ENCODE measurements at places on chromosomes 11 and 22.

DNA sequence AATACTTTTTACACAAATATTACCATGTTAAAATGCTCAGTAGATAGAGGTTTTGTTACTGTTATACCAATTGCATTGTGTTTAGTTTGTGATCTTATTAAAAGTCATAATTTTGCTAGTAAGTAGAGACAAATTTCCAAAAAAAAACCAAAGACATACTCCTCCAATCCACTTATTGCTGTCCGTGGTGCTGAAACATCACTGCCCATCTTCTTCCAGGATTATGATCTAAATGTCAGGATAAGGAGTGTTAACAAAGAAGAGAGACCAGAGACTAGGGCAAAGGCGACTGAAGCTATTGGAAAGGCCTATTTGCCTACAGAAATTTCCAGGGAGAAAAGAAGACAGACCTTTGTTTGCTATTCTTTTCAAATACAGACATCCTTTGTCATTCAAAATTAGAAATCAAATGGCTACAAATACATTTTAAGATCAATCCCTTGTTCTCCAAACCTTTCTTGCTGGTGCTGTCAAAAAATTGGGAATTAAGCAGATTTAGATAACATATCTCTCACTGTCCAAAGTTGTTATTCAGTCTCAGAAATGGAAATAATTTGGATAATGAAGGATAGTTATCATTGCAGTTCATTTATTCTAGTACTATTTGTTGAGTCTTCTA, 199.7 kb downstream of the C11orf91 start:
- no peak for DNase-seq

- DNase-seq, result no peak
These were observed 11.1 kb downstream of the C11orf96 start for GRCh38 chr11:43953521-43953920.

DNA sequence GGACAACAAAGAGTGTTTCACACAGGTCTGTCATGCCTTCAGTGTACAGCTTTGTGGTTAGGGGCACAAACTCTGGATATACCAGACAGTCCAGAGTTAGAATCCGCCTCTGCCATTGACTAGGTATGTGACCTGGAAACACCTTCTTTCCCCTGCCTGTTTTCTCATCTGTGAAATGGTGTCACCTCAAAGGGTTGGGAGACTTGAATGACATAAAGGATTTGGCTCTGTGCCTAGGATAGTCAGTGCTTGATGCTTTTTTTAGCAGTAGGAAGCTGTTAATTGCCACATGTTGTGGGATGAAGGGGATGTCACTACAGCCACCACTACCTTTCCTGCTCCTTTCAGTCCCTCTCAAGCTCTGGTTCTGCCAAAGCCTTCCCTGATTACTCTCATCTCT, 17.4 kb upstream of the LRRC55 start:
- DNase-seq, result no peak

DNA sequence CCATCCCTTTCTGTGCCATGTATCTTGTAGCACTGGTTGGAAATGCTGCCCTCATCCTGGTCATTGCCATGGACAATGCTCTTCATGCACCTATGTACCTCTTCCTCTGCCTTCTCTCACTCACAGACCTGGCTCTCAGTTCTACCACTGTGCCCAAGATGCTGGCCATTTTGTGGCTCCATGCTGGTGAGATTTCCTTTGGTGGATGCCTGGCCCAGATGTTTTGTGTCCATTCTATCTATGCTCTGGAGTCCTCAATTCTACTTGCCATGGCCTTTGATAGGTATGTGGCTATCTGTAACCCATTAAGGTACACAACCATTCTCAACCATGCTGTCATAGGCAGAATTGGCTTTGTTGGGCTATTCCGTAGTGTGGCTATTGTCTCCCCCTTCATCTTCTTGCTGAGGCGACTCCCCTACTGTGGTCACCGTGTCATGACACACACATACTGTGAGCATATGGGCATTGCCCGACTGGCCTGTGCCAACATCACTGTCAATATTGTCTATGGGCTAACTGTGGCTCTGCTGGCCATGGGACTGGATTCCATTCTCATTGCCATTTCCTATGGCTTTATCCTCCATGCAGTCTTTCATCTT, 414 bp downstream of the OR52D1 start:
- no peak for DNase-seq

GRCh38 chr11:102807921-102808320, 10.0 kb upstream of the MMP1 start:
- peak; percentile 17 for DNase-seq

DNA sequence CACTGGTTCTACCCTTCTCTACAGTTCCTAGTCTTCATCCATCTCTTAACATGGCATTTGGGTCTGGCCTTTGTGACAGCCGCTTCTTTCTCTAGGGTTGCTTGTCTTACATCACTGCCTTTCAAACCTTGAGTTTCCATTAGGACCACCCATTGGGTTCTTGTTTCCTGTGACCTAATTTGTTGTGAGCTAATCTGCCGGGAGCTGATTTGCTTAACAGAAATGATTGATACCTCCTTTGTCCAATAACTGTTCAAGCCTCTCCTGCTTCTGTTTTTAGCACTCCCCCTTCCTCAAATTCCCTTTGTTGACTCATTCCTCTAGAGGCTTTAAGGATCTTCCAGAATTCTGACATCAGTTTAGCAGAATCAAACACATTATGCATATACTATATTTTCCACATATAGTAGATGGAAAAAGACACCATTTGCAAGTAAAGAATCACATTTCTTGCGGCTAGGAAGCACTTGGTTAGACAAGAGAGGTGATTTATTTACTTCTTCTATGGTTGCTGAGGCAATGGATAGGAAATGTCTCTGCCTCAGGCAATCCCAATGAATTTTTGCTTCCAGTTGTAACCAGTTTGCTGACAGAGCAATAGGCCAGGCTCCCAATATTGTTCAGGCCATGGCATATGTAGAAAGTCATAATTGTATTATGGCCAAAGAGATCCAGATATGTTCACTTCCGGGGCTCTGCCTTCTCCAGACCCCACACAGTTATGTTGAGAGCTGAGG, 130.7 kb downstream of the SNX19 start:
- no peak for DNase-seq

DNA sequence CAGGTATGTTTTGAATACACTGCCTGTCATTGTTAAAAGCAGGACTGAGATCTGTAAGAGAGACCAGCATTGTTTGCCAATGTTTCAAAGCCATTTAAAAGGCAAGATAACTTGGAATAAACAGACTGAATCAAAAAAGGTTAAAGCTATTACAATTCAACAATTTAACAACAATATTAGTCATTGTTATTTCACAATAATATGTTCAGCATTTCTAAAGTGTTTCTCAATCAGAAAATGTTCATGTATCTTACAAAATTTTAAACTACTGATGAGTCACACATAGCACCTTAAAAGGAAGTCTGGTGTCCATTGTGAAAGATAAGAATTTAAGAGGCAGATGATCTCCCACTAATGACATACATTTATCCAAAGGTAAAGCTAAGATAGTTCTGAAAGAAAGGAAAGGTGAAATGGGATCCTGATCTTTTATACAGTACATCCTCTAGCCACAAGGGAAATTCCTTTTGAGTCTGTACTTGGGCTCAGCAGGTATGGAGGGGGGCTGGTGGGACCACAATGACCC, 79.7 kb downstream of the MAML2 start:
- no peak for DNase-seq

GRCh38 chr11:110373051-110373702, 56.6 kb upstream of the FDX1 start:
- no peak for DNase-seq

DNA sequence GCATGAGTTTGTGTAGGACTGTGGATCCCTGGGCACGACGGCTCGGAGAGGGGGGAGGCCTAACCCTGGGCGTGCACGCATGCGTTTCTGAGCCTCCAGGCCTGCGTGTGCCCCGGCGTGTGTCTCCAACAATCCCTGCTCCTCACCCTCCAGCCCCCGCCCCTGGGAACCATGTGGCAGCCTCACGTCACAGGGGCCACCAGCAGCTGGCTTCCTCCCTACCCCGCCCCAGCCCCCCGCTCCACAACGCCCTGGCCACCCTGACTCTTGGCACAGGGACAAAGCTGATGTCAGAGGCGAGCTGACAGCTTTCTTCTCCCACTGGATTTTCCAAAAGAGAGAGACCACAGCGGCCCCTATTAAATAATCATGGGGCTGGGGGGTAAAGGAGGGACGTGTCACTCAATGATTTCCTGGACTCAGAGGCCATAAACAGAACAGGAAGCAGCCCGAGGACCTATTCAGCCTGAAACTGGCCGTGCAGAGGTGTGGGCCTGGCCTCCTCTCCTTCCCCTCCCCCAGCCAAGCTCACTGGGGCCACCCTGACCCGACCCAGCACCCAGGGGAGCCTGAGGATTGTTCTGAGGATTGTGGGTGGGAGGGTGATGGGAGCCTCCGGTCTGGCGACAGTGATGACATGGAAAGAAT, 6.8 kb upstream of the LIF start:
- DNase-seq, result no peak

DNA sequence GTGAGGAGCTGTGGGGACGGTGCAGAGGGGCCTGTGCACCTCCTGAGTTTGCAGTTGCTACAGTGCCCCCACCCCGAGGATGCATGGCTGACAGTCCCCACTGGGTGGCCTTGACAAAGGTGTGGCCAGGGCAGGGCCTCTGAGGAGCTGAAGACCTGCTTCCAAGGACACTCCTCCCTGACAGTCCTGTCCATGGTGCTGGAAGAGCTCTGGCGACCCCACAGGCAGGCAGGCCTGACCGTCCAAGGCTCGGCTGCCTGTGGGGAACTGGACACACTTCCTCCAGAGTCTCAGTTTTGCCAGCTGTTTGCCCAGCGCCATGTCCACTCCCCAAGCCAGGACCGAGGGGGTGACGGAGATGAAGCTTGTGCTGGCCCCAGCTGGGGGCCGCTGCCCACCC, 32.7 kb downstream of the BRSK2 start:
- no peak for DNase-seq

- DNase-seq, result no peak
These were observed 590.8 kb downstream of the SOX6 start for GRCh38 chr11:15765530-15765929.

DNA sequence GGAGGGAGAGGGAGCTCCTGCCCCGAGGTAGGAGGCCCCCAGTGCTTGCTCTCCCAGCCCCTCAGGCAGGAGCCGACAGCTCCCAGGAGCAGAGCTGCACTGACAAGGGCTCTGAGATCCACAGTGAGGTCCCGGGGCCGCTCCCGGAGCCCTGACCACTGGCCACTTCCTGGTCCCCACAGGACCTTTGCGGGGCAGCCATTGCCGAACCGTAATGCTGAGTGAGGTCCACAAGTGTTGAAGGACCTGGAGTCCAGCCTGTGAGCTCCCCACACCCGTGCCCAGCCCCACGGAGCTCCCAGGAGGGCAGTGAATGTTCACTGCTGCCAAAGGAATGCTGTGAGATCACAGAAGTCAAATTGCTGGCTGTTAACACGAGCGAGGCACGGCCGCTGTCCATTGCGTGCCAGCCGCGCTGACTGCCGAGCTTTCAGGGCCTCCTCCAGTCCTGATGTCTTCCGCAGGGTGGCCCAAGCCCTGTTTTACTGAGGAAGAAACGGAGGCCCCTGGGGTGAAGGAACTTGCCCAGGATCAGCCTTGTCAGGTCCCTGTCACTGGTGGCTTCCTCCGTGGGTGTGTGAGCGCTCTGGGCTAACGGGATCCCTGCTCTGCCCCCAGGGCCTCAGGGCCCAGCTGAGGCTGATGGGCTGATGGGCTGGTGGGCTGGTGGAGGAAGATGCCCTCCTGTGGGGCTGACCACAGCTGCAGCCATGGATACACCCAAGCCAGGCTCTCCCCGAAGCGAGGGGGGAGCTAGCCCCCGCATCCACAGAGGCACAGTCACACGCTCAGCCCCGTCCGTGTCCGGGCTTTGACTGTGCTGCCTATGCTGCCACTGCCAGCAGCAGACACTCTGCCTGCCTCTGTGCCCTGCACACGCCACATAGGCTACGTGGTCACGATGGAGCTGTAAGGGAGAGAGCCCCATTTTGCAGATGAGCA, 70.8 kb downstream of the WNT7B start:
- no peak for DNase-seq

DNA sequence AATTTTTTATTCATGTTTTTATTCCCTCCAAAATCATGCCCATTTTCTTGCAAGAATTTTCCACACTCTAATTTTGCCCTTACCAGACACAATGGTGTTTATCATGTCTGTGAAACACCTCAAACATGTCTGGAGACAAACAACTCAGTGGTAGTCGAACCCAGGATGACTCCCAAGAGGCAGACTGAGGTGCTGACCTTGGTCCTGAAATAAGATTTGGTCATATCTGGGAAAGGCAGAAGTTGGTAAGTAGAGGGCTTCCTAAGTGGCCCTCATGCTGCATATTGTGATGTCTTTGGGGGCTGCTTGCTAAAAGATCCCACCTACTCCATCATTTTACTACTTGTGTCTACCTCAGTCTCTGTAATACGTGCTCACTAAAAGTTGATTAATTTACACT, 369.4 kb upstream of the ISX start:
- DNase-seq, result no peak

DNA sequence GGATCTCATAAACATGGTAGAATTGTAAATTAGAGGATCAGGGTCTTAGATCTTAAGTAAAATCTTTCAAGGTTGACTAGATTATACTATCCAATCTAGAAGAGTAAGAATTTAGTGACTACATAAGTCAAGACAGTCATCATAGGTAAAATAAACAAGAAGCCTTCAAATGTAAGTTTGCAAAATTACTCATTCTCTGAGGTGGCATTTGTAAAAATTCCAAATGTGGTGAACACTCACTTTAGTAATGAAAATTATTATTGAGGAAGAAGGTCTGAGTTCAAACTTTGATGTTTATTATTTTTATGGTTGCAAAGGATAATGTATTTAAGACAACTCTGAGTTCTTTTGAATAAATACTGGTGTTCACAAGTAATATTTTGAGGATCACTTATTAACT, 4.6 kb downstream of the HYLS1 start:
- no peak for DNase-seq

GRCh38 chr11:21323617-21324016, 654.2 kb downstream of the NELL1 start:
- DNase-seq, result no peak

DNA sequence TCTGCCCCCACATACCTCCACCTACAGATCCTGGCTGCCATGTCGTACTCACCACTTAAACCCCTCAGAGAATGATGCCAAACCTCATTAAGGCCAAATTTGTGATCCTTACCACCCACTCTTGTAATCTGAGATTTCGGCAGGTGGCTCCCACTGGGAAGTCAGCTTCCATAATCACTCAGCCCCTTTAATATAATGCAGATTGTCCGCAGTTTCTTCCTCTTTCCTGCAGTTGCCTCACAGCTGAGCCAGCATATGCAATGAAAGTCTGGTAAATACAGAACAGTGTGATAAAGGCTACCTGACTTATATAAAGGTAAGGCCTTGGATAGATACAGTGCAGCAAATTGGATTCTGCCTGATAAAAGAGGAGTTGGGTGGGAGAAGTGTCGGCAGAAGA, 515.2 kb upstream of the TENM4 start:
- no peak for DNase-seq
